Thoracic aorta (tissue), 2 donors: ENCODE measurements at places on chromosomes 1 and 21. TPM values are rescaled to one million over a fixed set of nuclear protein-coding genes. Genes with fewer than 3 reads are reported as not detected.

GRCh38 chr1:196535727-196536126 is 72.5 kb downstream of the KCNT2 start:
- no peak for DNase-seq

SZT2 gene
- total RNA-seq = 50.0 TPM

HPDL gene
- total RNA-seq = not detected

TMPRSS15 gene
- total RNA-seq = not detected

GRCh38 chr1:32126770-32127169 is 18.9 kb downstream of the KPNA6 start:
- no peak for DNase-seq

GRCh38 chr21:35384375-35384774 is 335.3 kb upstream of the RUNX1 start:
- DNase-seq = no peak

FTCD gene
- total RNA-seq = not detected

- DNase-seq = no peak
Observed at GRCh38 chr1:177645491-177646190, 324.2 kb downstream of the SEC16B start.

DNA sequence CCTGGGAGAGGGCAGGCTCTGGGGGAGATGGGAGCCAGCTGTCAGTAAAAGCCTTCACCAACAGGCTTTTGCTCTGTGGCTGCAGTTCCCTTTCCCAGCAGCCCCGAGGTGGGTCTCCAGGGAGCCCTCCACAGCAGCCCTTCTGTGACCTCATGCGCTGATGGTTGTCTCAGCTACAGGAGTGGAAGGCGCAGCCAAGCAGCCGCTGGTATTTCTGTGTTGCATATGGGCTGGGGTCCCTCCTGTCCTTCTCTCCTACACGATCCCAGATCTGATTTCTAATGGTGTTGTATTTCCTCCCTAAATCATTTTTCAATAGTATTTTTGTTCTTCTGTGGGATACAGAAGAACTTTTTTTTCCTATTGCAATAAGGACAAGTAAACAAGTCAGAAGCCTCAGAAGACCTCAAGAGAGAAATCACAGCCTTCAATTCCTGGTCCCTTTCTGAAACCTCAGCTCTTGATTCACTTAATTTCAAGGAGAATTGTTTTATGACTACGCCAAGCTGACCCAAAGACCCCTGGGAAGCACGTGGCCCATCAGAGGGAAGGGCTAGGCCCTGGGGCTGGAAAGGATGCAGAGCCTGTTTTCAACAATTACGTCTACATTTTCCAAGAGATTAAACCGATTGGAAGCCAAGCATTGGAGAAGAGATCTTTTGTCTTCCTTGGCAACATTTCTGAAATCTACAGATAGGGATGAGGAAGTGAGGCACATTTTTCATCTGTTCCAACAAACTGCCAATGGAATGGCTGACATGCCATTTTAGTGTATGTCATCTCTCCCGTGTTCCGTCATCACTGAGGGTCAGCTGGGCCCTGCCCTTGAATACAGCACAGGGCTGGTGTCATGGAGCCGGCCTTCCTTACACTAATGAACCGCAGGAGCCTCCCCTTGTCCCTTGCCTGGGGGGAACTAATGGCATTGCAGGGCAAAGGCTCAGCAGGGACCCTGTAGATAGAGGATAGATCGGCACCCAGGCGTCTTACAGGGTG is 42.0 kb upstream of the SCCPDH start:
- no peak for DNase-seq

DNA sequence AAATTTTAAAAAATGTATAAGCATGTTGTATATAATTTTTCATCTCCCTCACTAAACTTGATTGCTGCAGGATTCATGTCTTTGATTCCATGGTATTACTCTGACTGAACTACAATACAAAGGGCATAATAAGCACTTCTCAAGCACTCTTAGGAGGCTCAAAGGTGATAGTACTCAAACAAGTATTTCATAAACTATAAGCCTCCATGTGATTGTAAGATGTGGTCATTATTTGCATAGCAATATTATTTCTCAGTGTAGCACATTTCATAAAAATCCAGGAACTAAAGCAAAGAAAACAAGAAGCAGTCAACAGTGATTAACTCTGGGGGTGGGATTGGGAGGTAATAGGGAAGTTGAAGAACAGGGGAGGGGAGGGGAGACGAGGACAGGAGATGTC is 106.2 kb upstream of the DPT start:
- DNase-seq = no peak
